ENCODE measurements at places on chromosomes 11 and 22.

DNA sequence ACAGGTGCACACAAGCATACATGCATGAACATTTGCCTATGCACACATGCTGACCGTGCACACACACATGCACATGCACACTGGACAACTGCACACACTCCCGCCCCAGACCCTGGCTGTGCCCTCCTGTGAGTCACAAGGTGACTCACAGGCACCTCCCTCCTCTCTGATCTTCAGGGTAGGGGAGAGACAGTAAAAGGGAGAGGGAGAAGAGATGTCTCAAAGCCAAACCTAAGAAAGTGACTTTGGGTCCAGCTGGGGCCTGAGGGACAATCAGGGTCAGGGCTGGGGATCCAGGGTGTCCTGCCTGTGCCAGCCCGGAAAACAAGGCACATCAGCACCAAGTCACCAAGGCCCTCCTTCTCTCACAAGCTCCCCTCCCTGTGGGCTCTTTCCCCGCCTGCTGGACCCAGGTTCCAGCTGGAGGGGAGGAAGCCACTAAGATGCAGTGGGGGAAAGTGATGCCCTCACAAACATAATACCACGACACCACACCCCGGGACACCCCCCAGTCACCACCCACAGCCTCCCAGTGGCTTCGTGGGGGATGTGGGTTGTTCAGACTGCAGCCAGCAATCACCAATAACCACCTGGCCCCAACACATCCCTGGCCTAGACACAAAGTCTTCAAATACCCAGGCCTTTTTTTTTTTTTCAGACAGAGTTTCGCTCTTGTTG is 39.3 kb downstream of the PDGFB start:
- DNase-seq = no peak

- no peak for DNase-seq
Observed at GRCh38 chr22:21449531-21450319, 17.5 kb upstream of the TMEM191C start.

DNA sequence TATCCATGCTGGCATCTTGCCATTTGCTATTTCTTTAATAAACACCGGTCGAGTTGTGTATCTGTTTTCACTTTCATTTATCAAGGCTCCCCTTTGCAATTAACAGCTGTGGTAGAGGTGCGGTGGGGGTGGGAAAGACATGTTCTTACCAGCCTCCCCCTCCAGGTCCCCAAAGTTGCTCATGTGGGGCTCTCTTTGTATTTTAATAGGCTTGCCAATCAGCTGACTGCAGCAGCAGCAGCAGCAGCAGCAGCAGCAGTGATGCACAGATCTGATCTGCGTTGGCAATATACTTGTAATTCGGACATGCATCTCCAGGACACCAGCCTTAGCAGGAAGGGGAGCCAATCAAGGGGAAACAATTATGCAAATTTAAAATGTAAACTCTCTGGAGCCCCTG is 40.3 kb upstream of the E2F8 start:
- DNase-seq = peak; percentile 78

DNA sequence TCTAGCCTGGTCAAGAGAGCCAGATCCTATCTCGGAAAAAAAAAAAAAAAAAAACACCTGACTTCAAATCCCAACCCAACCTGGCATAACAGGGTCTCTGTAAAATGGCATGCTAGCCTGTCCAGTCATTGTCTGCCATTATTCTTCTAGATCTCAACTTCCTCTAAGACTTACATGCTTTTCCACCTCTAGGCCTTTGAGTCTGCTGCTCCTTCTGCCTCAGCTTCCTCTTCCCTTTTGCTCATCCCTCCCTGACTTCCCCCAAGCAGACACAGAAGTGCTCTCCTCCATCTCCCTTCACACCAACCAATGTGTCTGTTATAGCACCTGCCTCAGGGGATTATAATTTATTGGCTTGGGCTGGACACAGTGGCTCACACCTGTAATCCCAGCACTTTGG is 7.8 kb downstream of the STK33 start:
- DNase-seq = no peak

GRCh38 chr11:117172724-117173421 is 5.7 kb upstream of the SIDT2 start:
- no peak for DNase-seq

DNA sequence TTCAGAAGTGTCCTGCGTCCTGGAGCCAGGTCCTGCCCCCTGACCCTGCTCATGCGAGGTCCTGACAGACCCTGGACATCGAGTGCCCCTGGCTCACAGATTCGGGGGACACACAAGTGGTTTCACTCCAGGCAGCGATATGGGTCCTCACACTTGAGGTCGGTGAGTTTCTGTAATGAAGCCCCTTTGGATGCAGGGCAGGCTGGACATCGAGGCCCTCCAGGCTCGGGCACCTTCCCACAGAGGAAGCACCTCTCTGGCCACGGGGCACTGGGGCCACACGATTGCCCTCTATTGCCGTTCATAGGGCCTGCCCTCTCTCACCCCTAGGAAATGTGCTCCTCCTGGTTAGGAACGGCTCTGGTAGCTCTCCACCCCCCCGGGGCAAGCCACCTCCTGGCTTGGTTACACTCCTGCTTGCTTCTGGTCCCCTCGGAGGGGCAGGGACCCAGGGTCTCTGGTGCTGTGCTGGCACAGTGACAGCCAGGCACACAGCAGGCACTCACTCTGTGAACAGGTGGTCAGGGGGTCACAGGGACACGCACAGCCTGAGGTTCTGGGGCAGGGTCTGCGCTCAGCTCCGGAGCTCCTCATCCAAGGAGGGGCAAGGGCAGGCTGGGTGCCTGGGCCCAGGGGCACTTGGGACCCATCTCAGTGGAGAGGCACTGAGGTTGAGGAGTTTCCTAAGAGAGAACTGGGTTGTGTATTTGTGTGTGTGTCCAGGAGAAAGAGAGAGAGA is 907.7 kb downstream of the BRD1 start:
- no peak for DNase-seq

- no peak for DNase-seq
Observed at GRCh38 chr11:106381895-106382294, 304.4 kb downstream of the AASDHPPT start.

Data from Karpas-422 (cell line).